ENCODE measurements at places on chromosomes 4 and X. TPM values are rescaled to one million over a fixed set of nuclear protein-coding genes. Genes with fewer than 3 reads are reported as not detected.

Gene ZCCHC12
- 1.2 TPM for total RNA-seq

Gene CDS1
- total RNA-seq, result 1.8 TPM

GRCh38 chr4:183229397-183229796 is 90.7 kb downstream of the CLDN22 start:
- DNase-seq, result no peak
- no peak overlapping the region for H3K4me3 ChIP-seq
- H3K27ac ChIP-seq, result no peak overlapping the region

Gene NXT2
- 11.6 TPM for total RNA-seq

DNA sequence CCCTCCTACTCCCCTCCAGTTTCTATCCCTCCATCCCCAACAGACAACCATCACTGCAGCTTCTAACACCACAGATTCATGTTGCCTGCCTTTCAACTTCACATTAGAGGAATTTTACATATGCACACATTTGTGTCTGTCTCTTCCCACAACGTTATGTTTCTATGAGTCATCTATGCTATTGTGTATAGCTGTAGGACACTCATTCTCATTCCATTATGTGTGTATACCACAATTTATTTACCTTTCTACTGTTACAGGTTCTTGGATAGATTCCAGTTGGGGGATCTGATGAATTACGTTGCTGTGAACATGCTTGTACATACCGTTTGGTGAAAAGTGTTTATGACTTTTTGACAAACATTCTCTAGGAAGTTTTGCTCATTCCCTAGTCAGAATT is 58.8 kb upstream of the TRPC3 start:
- H3K36me3 ChIP-seq, result no peaks in the 10 kb centered on the region
- no peak for DNase-seq
- H3K4me3 ChIP-seq, result no peak overlapping the region

- peak overlapping the region; percentile 15 for H3K27ac ChIP-seq
- peak; percentile 31 for DNase-seq
- H3K27me3 ChIP-seq, result no peaks in the 10 kb centered on the region
- H3K4me3 ChIP-seq, result no peak overlapping the region
Measured at GRCh38 chrX:19096586-19096985, 25.7 kb downstream of the ADGRG2 start.

DNA sequence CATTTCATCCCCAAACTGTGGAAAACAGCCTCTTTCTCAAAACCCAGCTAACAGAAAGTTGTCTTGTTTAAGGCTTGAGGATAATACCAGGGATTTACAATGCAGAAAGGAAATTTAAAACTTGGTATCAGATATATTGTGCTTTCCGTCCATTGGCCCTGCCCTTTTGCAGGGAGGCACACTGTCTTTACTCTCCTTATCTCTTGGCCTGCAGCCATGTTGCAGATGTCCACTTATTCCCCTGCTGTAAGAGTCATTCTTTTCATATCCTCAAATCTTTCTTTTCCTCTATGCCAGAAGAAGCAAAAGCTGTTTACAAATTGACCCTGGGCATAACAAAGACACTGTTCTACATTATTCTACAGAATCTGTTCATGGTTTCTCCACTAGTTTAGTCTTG is 75.6 kb upstream of the DYNLT3 start:
- no peak overlapping the region for H3K27ac ChIP-seq
- H3K27me3 ChIP-seq, result no peaks in the 10 kb centered on the region
- H3K36me3 ChIP-seq, result no peaks in the 10 kb centered on the region
- no peak overlapping the region for H3K4me3 ChIP-seq
- H3K4me1 ChIP-seq, result peaks cover 4% of the 10 kb centered on the region
- DNase-seq, result no peak

- no peaks in the 10 kb centered on the region for H3K36me3 ChIP-seq
- peaks cover 7% of the 10 kb centered on the region for H3K4me1 ChIP-seq
- no peak for DNase-seq
- H3K4me3 ChIP-seq, result no peak overlapping the region
Measured at GRCh38 chr4:38563707-38564495, 100.1 kb upstream of the KLF3 start.

DNA sequence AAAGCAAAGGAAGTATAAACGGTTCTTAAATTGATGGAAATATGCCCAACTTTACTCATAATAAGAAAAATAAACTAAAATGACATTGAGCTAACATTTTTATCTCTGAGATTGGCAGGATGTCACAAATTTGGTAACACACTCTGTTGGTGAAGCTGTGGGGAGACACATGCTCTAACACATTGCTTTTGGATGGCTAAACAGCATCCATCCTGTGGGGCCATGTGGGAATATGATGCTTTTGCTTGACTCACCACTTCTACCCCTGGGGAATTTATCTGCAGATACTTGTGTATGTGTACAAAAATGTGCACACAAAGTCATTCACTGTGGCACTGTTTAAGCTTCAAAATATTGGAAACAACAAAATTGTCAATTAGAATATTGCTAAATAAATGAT is 100.2 kb downstream of the ANAPC4 start:
- no peaks in the 10 kb centered on the region for H3K27me3 ChIP-seq
- H3K4me3 ChIP-seq, result no peak overlapping the region
- H3K27ac ChIP-seq, result no peak overlapping the region
- no peaks in the 10 kb centered on the region for H3K4me1 ChIP-seq
- H3K36me3 ChIP-seq, result no peaks in the 10 kb centered on the region

Gene FRG2
- 67.1 TPM for total RNA-seq

Gene LDB2
- total RNA-seq, result 45.1 TPM

- H3K4me1 ChIP-seq, result no peaks in the 10 kb centered on the region
- DNase-seq, result no peak
- no peak overlapping the region for H3K27ac ChIP-seq
- no peaks in the 10 kb centered on the region for H3K27me3 ChIP-seq
Measured at GRCh38 chr4:17787315-17787714, 5.9 kb upstream of the FAM184B start.

Gene CLTRN
- total RNA-seq, result not detected

GRCh38 chr4:183344523-183345255 is 22.5 kb upstream of the CLDN24 start:
- no peak for DNase-seq
- H3K4me1 ChIP-seq, result no peaks in the 10 kb centered on the region
- no peak overlapping the region for H3K4me3 ChIP-seq
- no peak overlapping the region for H3K27ac ChIP-seq
- H3K27me3 ChIP-seq, result no peaks in the 10 kb centered on the region

Measured in A673 (cell line).